ENCODE measurements at places on chromosomes 5 and 9. TPM values are rescaled to one million over a fixed set of nuclear protein-coding genes. Genes with fewer than 3 reads are reported as not detected.

Gene TMEM252
- total RNA-seq: not detected

Gene WDR38
- not detected for total RNA-seq

Gene PCDHB15
- total RNA-seq: 0.32 TPM

Gene HMHB1
- total RNA-seq: not detected

Gene ANKRD18A
- under 0.01 TPM for total RNA-seq

Gene PCDHB4
- total RNA-seq: under 0.01 TPM

Gene PDE8B
- total RNA-seq: 0.15 TPM

Gene IRF1
- total RNA-seq: 14.4 TPM

Gene IFNA21
- total RNA-seq: not detected

Gene USP20
- total RNA-seq: 6.2 TPM

Gene NKD2
- not detected for total RNA-seq

Gene ADCY2
- total RNA-seq: not detected

Gene EHMT1
- 51.8 TPM for total RNA-seq

Gene SPINK6
- total RNA-seq: not detected

Gene LAMC3
- under 0.01 TPM for total RNA-seq

Gene DRD1
- total RNA-seq: not detected

Gene ITGA1
- total RNA-seq: 4.4 TPM

Gene DNAI1
- total RNA-seq: not detected

Gene NR2F1
- total RNA-seq: 24.6 TPM

Gene TAF11L10
- not detected for total RNA-seq

Gene SPATA31C1
- not detected for total RNA-seq

Gene LCN15
- not detected for total RNA-seq

Gene DNAJC25
- 4.5 TPM for total RNA-seq

Gene TOR2A
- total RNA-seq: 7.3 TPM

Gene CCL28
- 0.65 TPM for total RNA-seq

Gene OTP
- total RNA-seq: not detected

Gene C1QTNF2
- not detected for total RNA-seq

Gene FOXD4L5
- total RNA-seq: not detected

Gene PLPPR1
- total RNA-seq: 2.3 TPM

Gene PRKAA1
- total RNA-seq: 90.0 TPM

Gene ANKRD20A1
- 0.32 TPM for total RNA-seq

Gene SLC36A2
- total RNA-seq: not detected
